ENCODE measurements at places on chromosomes 6 and 20.

- no peak for DNase-seq
These were observed 94.1 kb downstream of the PRDM1 start for GRCh38 chr6:106180208-106180607.

DNA sequence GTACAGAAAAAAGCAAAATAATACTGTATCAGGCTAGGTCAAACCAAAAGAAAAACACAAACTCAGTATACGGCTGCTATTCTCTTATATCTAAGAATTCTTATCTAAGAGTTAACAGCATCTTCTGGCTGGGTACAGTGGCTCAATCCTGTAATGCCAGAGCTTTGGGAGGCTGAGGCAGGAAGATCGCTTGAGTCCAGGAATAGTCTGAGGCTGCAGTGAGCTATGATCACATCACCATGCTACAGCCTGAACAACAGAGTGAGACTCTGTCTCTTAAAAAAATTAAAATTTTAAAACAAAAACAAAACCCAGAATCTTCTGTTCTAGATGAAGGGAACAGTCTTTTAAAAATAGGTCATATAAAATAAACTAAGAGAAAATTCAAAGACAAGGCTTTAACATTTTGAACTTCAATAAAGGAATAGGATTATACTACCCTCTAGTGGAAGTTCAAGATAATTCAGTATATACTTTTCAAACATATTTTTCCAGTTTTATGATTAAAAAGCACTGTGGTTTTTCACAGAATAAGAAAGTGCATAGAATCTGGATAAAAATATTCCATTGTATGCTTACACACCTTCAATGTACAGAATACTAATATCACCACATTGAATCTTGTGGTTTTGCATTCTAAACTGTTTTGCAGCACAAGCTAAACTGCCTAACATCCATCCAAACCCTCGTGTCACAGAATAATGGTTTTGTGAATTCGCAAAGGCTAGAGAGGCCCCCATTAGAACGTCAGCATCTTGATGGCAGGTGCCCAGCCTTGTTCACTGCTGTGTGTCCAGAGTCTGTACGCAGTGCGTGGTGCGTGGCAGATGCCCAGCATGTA lies 39.3 kb downstream of the DTNBP1 start:
- no peak for DNase-seq

- no peak for DNase-seq
These were observed 1.1 kb upstream of the NECAB3 start for GRCh38 chr20:33675136-33675959.

GRCh38 chr6:81708113-81708699 lies 44.3 kb downstream of the TENT5A start:
- DNase-seq = no peak

DNA sequence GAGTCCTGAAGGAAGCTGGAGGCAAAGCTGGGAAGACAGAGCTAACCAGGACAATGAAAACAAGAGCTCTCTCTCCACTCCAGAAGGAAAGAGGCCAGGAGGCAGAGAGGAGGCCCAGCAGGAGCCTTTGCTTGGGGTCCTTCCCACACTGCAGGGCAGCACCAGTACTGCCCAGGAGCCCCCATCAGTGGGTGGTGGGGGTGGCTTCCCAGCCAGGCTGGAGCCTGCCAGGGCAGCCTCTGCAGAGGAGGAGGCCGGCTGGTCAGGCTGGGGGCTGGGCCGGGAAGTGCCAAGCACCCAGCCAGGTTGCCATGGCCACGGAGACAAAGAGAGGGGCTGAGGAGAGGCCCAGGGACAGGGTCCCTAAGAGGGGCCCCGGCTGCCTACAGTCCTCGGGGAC lies 33.4 kb downstream of the PREX1 start:
- DNase-seq = no peak

DNA sequence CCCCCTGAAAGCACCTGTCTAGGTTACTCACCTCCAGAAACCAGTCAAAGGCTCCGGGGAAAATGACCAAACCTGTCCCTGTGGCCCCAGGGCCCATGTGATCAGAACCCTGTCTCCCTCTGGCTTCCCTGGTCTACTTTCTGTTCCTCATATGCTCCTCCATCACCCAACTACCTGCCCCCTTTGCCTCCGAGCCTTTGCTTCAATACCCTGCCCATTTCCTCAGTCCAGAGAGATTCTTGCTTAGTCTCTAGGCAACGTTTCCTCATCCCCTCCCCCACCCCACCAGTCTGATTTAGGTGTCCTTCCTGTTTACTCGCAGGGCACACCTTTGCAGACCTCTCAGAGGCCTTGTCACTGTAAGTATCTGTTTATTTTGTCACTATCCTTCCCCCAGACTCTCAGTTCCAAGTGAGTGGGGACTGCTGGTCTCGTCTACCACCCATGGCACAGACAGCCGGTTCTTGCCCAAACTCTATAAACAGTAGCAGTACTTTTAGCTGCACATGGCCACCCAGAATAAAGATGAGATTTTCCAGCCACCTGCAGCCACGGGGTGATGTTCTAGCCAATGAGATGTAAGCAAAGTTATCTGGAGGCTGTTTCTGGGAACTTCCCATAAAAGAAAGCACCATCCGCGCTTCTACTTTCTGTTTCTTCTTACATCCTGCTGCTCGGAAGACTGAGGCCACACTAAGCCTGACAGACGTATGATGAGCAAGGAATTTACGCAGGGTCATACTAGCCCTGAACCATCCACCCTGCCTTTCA lies 13.3 kb downstream of the ELOVL5 start:
- no peak for DNase-seq

DNA sequence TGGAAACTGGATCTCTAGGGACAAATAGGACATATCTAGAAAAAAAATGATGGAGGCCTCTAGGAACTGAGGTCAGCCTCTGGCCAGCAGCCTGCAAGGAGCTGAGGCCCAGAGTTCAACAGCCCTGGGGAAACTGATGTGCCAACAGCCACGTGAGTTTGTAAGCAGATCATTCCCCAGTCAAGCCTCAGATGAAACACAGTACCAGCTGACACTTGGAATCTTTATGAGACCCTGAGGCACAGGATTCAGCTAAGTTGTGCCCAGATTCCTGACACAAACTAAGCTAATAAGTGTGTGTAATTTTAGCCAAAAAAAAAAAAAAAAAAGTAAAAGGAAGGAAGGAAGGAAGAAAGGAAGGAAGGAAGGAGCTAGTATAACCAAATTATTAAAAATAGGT lies 1059.8 kb upstream of the MAP3K7 start:
- DNase-seq = no peak

DNA sequence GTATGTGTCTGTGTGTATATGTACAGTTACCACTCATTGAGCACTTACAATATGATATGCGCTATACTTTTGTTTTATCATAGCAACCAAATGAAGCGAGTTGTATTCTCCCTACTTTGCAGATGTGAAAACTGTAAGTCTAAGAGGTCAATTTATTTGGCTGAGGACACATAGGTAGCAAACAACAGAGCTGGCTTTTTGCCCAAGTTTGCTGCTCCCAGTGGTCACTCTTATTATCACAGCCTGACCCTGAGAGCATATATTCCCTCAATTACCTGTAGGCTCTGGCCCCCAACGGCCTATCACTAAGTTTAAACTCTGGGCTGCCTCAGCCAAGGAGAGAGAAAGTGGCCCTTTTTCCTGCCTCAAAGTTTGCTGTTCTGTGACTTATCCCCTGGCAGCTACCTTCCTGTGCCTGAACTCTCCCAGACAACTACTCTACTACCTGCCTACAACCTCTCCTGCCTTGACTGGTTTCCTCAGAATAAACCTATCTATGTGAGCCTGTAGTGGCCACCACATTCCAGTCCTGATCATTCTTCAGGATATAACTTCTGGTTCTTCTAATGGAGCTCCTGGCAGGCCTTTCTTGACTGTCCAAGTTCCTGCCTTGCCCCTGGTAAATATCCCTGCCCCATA lies 221.8 kb downstream of the FRK start:
- no peak for DNase-seq

- no peak for DNase-seq
These were observed 7.1 kb downstream of the KIF13A start for GRCh38 chr6:17980329-17980728.

DNA sequence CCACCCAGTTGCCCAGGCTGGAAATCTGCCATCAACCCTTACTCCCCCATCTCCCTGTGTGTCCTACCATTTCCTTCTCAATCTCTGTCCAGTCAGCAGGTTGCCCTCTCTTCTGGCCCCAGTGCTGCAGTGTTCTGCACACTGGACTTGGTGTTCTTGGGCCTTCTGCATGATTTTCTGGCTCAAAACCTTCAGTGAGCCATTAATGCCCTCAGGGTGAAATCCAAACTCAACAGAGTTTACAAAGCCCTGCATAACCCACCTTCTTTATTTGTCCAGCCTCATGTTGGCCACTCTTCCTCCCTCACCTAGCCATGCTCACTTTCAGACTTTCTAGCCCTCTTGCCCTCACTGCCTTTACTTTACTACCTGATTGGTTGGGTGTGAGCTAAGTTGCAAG lies 5.0 kb upstream of the GSTA3 start:
- no peak for DNase-seq

DNA sequence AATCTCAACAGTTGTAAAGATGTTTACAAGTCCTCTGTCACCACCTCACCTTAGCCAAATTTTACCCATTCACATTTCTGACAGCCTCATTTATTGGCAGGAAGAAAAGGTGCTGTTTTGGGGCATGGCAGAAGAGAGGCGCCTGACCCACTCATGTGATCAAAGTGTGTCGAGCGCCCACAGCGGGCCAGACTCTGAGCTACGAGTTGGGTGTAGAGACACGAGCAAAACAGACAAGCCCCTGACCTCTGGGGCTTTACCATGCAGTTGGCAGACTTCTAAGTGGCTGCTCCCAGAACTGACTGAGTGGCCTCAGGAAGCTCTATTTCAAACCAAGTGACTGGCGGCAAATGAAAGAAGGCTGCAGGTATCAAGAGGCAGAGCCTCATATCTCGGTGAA lies 167.0 kb downstream of the SOBP start:
- no peak for DNase-seq

DNA sequence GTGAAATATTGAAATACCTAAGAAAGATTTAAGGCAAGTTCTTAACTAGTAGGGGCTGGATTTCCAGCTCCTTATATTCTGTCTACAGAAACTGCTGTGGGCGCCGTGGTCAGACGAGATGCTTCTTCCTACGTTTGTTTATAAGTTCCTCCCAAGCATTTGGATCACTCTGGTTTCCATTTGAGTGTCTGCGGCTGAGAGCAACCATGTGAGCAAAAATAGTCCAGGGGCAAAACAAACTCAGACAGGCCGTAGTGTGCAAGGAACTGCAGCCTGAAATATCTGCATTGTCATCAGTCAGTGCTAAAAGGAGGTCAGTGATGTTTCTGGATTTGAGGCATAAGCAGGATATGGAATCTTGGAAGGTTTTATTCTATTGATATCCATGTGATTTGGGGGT lies 485.9 kb upstream of the JAG1 start:
- DNase-seq = no peak

DNA sequence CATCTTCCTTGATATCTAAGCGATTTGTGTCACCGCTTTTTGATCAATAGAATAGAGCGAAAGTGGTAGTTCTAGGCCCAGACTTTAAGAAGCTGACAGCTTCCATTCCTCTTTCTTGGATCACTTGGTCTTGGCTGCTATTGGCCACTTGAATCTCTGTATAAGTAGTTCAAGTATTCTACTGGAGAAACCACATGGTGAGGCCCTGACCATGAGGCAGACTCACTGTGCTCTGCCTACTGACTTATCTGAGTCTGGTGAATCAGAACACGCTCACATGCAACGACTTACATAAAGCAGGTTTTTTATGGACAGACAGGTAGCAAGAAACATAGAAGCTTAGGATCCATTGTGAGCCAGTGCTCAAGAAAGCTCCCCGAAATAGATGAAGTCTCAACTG lies 27.0 kb downstream of the OLIG3 start:
- DNase-seq = no peak

DNA sequence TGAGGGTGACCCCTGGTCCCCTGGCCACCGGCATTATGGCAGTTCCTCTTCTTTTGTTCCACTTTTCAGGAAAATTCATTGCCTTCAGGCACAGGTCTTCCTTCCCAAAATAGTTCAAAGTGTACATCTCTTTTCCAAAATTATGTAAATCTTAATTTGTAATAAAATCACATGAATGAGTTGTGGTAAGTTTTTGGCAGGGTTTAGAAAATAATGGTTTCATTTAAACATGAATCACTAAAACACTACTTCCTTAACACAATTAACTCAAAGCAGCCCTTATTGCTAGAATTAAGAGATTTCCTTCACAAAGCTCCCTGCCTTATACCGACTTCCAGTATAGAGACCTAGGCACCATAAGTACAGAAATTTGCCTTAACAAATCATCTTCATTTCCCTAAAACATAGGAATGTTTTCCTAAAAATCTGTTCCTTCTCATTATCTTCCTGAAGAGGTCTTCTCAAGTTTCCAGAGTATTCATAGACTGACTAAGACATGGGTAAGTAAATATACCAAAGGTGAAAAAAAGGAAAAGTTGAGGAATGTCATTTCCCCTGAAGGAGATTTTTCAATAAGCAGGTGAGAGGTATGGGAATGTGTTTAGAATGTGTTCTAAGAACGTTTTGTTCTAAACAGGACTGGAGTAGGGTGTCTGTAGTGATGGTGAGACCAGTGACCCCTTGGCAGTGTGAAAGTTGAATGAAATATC lies 148.2 kb upstream of the CITED2 start:
- DNase-seq = no peak

- DNase-seq = no peak
These were observed 4.0 kb downstream of the MAP3K5 start for GRCh38 chr6:136788069-136788902.

- DNase-seq = no peak
These were observed 28.0 kb upstream of the PTGIS start for GRCh38 chr20:49595811-49596561.

DNA sequence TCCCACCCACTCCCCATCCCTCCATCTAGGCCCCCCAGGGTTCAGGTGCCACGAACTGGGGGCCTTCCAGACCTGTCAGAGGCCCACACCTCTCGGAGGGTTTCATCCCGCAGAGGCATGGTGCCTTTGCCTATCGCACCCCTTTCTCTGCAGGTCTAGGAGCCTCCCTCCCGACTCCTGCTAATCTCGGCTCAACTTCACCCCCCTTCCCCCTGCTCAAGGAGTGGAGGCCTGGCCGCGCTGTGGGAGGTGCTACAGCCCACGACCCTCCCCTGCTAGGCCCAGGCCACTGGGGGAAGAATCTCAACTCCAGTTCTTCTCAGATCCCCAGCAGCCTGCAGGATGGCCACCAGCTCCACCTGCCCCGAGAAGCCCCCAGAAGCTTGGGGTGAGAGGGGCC lies at the start of gene TULP1:
TULP1 (minus strand) TSS at position 157 of the 400 bp plus-strand sequence; CDS start at position 119, 38 bp downstream.
- no peak for DNase-seq

DNA sequence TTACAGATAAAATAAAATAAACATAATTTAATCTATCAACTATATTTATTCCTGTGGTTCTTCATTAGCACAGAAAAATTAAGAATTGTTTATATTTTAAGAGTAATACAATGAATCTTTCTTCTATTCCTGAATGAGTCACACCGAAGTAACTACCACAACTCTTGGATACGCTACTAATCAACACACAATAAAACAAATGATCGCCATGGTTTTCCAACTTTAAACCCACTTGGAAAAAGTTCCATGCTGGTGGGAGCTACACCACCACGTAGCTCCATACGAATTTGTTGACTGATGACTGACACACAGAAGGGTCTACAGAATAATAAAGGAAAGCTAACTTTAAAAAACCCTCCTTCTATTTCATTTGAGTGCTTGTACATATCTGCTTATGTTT lies 135.8 kb upstream of the NEDD9 start:
- no peak for DNase-seq

Data from NCI-H1436 treated with DMSO at 0.1 percent for 48 hours (cell line).